ENCODE measurements at places on chromosomes 3 and 15.

- DNase-seq, result no peak
Measured at GRCh38 chr3:28036599-28037575, 204.5 kb upstream of the CMC1 start.

- no peak for DNase-seq
Measured at GRCh38 chr3:111776827-111777483, 82.1 kb upstream of the PHLDB2 start.

- no peak for DNase-seq
Measured at GRCh38 chr3:12593473-12593872, 36.6 kb downstream of the MKRN2 start.

DNA sequence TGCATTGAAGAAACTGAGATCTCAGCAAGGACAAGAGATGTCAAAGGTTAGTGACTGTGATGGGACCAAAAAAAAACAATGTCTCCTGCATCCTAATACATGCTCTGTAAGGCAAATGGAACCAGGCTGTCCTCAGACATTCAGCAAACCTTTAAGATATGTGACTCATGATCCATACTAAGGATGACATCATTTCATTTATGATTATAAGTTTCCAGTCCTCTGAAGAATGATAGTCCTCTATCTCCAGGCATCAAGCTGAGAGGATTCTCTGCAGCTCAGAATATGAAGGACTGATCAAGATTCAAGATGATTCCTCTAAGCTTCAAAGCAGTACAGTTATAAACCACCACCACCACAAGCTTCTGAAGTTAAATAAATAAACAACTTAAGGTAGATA, 47.6 kb downstream of the SSR3 start:
- no peak for DNase-seq

DNA sequence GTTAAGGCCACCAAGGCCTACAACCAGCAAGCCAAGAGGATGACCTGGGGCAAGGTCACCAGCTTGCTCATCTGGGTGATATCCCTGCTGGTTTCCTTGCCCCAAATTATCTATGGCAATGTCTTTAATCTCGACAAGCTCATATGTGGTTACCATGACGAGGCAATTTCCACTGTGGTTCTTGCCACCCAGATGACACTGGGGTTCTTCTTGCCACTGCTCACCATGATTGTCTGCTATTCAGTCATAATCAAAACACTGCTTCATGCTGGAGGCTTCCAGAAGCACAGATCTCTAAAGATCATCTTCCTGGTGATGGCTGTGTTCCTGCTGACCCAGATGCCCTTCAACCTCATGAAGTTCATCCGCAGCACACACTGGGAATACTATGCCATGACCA, 3.6 kb downstream of the CXCR6 start:
- no peak for DNase-seq

- no peak for DNase-seq
Measured at GRCh38 chr3:12097971-12098370, 60.7 kb downstream of the TIMP4 start.

- no peak for DNase-seq
Measured at GRCh38 chr15:60326824-60327654, 70.7 kb downstream of the ANXA2 start.

DNA sequence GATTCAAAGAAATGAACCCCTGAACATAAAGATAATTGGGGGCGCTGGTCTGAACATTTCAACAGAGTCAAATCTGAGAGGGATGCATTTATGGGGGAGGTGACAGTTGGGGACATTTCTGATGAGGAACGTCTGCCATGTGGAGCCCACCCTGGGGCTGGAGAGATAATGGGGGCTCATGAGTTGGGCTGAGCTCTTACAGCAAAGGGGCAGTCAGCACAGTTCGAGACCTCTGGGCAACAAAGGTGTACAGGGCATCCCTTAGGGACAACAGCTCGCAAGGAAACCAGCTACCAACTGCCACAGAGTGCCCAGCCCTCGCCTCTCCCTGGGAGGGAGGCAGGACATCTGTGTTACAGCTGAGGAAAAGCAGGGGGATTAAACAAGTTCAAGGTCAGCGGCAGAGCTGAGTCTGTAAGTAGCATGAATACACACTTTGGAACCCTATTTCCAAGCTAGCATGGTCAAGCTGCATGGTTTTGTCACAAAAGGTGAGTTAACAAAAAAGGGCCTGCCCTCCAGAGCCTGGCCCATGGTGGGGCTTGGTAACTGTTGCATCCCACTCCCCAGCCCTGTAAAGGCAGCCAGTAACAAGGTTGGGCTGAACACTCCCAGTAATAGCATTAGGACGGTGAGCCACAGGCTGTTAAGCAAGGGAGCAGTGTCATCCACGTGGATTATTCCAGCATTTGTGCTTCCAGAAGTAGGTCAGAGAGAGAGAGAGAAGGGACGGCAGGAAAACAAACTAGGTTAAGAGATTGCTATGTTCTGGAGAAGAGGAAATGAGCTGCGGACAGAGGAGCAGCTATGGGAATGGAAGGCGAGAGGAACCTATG, 4.3 kb downstream of the GNB5 start:
- DNase-seq, result no peak

- no peak for DNase-seq
Measured at GRCh38 chr15:54033869-54034458, 55.7 kb downstream of the UNC13C start.

GRCh38 chr15:42691308-42691707, 45.6 kb downstream of the CDAN1 start:
- no peak for DNase-seq

GRCh38 chr3:67291287-67292252, 293.5 kb downstream of the KBTBD8 start:
- no peak for DNase-seq

- DNase-seq, result no peak
Measured at GRCh38 chr15:93948726-93949125, 282.6 kb upstream of the MCTP2 start.

DNA sequence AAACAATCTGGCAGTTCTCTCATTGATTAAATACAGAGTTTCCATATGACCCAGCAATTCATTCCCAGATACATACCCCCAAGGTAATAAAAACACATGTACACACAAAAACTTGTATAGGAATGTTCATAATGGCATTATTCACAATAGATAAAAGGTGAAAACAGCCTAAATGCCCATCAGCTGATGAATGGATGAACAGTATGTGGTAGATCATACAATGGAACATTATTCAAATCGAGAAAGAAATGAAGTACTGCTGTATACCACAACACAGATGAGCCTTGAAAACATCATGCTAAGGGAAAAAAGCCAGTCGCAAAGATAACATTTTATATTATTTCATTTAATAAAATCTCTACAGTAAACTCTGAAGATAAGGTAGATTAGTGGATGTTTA, 71.2 kb downstream of the SLTM start:
- DNase-seq, result no peak

GRCh38 chr15:48002767-48003166, 118.0 kb upstream of the SLC24A5 start:
- no peak for DNase-seq

- no peak for DNase-seq
Measured at GRCh38 chr15:38876211-38876610, 311.6 kb upstream of the RASGRP1 start.

GRCh38 chr3:179811321-179812095, 158.7 kb downstream of the USP13 start:
- DNase-seq, result no peak

DNA sequence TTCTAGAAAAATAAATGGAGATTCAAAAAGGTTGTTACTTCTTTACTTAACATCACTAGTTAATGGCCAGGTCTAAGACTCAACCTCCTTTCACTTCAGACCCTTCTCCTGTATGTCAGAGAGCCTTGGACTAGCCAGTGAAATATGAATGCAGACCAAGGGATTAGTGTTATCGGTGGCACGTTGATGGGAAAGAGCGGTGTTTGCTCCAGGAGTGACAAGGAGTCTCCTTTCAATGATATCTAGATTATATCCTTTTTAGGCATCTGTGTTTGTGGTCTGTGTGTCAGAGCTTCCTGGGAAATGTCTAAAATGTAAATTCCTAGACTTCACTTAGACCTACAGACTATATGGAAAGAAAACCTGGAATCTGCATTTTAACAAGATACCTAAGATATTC, 658.0 kb upstream of the KCNMB2 start:
- DNase-seq, result no peak

GRCh38 chr3:184472723-184473428, 88.7 kb upstream of the EPHB3 start:
- no peak for DNase-seq

DNA sequence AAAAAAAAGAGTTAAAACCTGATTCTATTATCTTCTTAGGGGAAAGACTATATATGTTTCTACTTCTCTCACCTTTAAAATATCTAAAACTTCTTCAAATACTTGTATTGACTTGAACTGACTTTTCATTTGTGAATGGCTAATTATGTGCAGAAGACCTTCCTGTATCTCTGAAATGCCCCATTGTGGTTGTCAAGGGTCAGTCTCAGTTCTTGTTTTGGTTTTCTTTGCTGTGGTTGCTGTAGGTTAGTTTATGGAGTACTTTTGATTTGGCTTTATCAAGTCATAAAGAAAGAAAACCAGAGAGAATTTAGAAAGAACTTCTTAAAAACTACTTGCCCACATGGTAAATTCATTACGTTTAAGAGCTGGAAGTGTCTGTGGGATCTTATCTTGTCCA, 345.3 kb upstream of the POU1F1 start:
- no peak for DNase-seq

- no peak for DNase-seq
Measured at GRCh38 chr3:151925419-151925818, 52.0 kb downstream of the SUCNR1 start.

GRCh38 chr15:87207990-87208580, 1048.5 kb downstream of the NTRK3 start:
- DNase-seq, result no peak

DNA sequence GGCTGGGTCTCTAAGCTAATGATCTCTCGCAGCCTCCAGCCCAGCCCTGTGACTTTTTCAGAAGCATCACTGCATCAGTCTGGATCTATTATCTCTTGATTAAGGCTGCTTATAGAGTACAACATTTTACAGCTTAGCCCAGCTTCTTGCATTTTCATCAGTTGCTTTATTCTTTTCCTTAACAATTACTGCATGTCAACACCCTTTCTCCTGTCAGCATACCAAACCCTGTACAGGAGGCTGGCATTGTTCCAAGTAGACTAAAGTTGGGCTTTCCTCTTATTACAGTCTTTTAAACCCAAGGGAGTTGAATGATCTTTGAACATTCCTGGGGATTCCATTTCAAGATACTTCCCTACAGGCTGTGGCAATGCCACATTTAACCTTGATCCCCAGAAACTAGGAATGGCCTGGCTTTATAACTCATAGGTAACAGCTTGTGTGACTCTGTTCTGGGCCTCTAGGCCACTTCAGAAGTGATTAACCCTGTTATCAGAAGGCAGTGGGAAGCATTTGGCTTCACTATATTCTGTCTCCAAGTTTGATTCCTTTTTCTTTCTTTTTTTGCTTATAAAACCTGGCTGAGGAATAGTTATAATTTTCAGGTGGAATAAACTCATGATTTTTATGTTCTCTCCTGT, 182.9 kb downstream of the KCNMB2 start:
- DNase-seq, result no peak

DNA sequence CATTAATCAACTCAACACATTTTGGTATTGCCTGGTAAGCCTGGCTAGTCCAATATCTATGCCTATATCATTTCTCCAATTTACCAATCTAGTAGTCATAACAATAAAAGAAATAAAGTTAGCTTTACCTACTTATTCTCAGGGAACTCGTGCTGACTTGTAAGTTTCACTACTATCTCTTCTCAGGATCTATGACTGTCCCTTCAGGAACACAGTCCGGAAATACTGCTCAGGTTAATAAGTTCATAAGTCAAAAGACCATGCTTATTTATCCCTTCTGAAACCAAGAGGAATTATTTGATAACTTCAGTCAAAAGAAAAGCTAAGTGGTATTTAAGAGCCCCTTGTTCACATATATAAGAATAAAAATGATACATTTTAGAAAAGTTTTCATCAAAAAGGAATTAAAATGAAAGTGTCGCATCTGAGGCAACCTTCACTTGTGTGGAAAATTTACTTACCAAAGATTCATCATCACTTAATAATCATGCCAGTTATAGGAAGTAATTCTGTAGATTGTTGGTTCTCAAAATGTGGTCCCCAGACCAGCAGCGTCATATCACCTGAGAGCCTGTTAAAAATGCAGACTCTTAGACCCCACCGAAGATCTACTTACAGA, 15.5 kb upstream of the THRB start:
- DNase-seq, result no peak

DNA sequence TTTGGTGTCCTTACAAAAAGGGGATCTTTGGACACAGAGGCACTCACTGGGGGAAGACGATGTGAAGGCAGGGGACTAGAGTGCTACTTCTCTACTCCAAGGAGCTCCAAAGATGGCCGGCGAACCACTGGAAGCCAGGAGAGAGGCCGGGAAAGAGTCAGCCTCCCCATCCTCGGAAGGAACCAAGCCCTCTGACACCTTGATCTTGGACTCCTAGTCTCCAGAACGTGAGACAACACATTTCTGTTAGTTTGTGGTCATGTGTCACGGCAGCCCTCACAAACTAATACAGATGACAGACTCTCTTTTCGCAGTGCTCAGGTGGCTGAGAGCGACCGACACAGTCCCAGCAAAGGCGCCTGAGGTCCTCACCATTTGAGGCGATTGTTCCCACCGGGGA, 24.4 kb upstream of the ATP2B2 start:
- no peak for DNase-seq

- DNase-seq, result no peak
Measured at GRCh38 chr3:133037436-133037835, 755 bp upstream of the TMEM108 start.

GRCh38 chr3:127814325-127814781, 8.0 kb downstream of the MGLL start:
- DNase-seq, result no peak

- DNase-seq, result no peak
Measured at GRCh38 chr3:36679384-36680200, 84.8 kb downstream of the DCLK3 start.

- no peak for DNase-seq
Measured at GRCh38 chr15:47997195-47998080, 123.4 kb upstream of the SLC24A5 start.

DNA sequence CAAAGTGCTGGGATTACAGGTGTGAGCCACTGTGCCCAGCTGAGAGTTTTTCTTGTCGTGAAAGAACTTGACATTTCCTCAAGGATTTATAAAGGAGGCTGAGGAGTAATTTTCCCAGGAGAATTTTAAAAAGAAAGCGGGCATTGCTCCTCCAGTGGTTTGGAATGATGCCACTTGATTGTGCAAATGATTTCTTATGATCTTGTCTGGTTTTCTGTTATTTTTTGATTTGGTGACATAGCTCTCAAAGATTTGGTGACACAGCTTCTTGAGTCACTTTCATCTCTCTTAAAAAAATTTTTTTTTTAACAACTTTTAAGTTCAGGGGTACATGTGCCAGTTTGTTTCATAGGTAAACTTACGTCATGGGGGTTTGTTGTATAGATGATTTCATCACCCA, 24.6 kb upstream of the NFKBIZ start:
- DNase-seq, result no peak

DNA sequence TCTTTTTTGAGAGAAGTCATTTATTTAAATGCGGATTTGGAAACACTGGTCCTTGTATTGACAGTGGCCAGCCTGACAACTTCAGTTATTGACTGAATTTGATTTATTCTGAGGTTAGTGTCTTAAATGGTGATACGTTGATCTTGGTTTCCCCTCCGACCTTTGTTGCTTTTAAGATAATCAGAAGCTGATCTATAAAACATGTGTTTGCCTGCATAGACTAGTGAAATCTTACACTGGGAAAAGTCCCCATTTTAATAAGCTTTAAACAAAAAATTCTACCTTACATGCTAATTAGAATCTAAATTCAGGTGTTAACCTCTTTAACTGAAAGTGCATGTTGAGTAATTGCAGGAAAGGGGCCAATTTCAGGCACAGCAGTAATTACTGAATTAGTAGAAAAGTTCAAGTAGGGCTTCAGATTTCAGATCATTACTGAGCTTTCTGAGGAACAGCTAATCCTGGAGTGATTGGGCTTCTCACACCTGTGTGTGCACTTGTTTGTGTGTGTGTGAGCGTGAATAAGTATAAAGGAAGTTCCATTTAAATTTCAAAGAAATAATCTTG, 221.4 kb downstream of the SOX2 start:
- DNase-seq, result no peak

All from stimulated activated CD8-positive, alpha-beta memory T cell treated with anti-CD3 and anti-CD28 coated beads, Interleukin-2, amount 100 ng/mL, for 1 hour (primary cell).